NCI-H2081 (cell line): ENCODE measurements at places on chromosomes 6 and 20.

DNA sequence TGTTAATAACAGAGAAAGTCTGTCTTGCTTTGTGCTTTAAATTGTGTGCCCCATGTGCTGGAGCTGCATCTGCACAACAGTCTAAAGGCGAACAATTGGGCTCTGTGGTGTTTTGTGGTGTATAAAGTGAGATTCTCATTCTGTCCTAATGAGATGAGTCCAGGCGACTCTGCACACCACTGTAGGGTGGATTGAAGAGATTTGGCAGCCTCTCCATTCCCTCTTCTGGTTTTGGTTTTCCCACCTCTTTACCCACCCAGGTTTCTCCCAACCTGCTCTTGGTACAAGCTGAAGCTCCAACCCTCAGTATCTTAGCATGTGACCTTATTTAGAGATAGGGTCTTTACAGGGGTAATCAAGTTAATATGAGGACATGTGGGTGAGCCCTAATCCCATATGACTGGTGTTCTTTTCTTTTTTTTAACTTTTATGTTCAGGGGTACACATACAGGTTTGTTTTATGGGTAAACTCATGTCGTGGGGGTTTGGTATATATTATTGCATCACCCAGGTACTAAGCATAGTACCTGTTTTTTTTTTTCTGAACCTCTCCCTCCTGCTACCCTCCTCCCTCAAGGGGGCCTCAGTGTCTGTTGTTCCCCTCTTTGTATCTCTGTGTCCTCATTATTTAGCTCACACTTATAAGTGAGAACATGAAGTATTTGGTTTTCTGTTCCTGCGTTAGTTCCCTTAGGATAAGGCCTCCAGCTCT is 217.6 kb upstream of the DTNBP1 start:
- DNase-seq, result no peak

GRCh38 chr6:62288562-62288961 is 2.5 kb upstream of the KHDRBS2 start:
- DNase-seq, result no peak

DNA sequence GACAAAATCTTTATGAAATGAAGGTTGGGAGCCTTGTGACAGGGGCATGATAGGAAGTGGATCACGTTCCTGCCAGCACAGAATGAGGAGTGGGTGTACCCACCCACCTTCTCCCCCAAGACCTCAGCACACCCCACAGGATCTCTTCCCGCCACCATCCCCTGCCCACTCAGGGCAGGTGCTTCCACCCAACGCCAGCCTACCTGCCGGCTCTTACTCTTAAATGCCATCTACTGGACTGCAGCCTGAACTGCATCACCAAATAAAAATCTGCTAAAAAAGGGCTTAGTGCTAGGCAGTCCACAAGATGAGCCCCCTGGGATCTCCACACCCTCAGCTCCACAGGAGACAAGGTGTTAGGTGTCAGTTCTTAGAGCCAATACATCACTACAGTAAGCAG is 20.6 kb downstream of the DTNBP1 start:
- no peak for DNase-seq

DNA sequence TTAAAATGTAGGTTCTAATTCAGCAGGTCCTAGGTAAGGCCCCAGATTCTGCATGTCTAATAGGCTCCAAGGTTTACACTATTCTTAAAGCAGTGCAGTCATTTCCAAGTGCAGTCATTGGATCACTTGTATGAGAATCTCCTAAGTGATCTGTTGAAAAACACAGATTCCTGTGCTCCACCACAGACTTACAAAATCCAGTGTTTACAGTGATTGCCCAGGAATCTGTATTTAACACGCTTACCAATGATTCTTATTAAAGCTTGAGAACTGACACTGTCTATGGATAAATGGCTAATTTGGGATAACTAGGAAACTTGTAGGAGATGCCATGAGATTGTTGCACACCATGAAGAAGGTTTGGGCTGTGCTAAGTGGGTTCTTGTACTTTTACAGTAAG is 104.6 kb upstream of the PLEKHG1 start:
- no peak for DNase-seq

GRCh38 chr6:127147534-127147933 is 29.1 kb downstream of the RSPO3 start:
- no peak for DNase-seq

DNA sequence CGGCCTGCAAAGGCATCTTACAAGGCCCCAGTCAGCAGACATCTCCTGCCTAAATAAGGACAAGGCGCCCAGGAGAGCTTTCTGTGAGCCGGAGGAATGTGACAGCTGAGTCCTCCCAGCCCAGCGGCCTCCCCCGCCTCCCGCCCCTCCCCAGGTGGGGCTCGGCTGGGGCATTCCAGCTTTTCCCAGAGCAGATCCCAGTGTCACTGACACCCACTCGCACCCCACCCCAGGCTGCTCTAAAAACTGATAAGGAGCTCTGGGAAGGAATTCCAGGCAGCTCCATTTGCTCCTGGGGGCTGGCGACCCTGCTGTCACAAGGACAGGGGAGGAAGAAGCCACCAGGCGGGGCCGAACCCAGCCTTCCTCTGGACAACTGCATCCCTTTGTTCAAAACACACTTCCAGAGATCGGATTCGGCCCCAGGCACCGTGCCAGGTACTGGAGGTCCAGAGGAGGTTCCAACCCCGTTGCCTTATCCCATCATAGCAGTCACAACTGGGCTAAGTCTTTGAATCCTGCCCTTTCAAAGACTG is 49.7 kb downstream of the JPH2 start:
- no peak for DNase-seq
